Smooth muscle cell of the brain vasculature (primary cell): ENCODE measurements at places on chromosomes 2 and 18.
A peak's percentile ranks its signal among the peaks of the same experiment; 100 is the strongest.

- no peak for DNase-seq
Observed at GRCh38 chr2:144210076-144210475, 309.8 kb downstream of the ZEB2 start.

- no peak for DNase-seq
Observed at GRCh38 chr2:240702640-240703011, 11.0 kb downstream of the AQP12A start.

- no peak for DNase-seq
Observed at GRCh38 chr2:23761638-23762037, 165.3 kb downstream of the ATAD2B start.

GRCh38 chr2:70005752-70006446 is 44.5 kb upstream of the ASPRV1 start:
- DNase-seq = no peak

GRCh38 chr18:9102508-9103375 is at the start of gene NDUFV2:
Gene NDUFV2, plus strand, starts transcription at chr18:9102699. Its CDS starts 45 bp downstream, at chr18:9102744.
- peak; percentile 90 for DNase-seq

DNA sequence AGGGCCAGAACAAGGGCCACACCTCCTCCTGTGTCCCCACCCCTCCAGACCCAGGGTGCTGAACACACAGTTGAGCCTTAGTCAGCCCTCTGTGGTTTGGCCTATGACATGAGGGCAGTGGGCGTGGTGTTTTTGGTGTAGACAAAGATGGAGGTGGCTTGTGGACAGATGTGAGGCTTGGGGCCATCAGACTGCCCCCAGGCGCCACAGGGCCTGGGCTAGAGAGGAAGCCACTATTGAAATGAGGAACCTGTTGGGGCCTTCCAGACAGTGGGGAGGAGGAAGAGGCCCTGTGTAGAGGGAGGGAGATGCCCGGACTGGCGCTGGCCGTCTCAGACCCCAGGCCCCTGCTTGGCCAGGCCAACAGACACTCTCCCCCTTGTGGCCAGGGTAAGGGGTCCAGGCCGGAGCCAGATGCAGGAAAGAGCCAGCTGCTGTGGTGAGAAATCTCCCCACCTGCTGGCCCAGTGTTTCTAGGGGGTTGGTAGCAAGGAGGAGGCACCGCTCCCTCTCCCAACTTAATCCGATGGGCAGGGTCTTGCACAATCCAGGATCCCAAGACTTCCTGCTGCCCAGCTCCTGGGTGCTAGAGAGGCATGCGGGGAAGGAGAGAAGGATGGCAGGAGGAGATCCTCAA is 53.8 kb downstream of the SMAD7 start:
- DNase-seq = no peak

DNA sequence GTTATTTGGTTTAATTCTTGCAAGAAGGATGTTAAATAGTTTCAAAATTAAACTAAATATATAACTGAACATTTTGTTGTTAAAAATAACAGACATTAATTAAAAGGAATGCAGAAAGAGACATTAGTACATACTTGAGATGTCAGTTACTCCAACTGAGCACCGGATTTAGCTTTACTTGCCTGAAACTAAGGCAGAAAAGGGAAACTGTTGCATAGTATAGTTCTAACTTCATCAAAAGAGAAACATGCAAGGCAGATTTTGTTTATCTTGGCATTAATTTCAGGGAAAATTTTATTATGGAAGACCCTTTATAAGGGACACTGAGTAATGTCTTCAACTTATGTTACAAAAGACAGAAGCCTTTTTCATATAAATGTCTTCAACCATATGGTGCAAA is 218.3 kb downstream of the STK39 start:
- DNase-seq = no peak

DNA sequence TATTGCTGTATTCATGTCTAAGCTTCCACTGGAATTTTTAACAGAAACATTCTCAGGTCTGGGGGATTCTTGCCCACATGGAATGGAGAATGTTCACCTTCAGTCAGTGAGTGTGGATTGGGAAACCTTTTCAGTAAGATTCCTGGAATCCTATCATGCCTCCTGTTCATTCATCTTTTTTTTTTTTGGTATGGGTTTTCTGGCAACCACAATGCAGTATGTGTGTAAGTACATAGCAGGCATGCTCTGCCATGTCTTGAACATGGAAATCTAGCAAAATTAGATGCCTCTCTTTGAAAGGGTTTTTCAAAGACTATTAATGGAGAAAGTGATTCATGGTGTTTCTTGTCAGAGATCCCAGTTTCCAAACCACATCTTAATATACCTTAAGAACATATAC is 176.5 kb downstream of the LTBP1 start:
- no peak for DNase-seq

GRCh38 chr18:49322765-49323490 is 137.5 kb downstream of the DYM start:
- no peak for DNase-seq

DNA sequence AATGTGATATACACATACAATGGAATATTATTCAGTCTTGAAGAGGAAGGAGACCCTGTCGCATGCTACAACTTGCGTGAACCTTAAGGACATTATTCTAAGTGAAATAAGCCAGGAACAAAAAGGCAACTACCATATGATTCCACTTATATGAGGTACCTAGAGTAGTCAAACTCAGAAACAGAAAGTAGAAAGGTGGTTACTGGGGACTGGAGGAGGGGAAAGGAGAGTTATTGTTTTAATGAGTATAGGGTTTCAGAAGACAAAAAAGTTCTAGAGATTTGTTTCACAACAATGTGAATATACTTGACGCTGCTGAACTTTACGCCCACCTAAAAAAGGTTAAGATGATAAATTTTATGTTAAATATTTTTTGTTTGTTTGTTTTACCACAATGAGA is 47.0 kb downstream of the CXCR4 start:
- no peak for DNase-seq

DNA sequence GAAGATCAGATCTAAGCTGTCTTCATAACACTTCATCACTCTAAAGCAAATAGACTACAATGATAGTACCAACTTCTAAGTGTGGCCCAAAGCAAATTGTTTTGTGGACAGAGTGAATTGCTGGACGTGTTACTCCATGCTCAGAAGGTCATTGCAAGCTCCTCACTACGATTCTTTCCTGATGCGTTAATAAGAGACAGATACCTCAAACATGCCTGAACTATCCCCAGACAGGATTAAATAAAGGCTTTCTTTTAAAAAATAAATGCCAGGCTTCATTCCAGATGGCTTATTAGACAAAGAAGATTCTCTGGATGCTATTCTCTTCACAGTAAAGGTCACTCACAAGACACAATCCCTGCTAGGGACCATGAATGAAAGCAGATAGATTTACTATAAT is 621.2 kb downstream of the DCDC2C start:
- no peak for DNase-seq

- DNase-seq = no peak
Observed at GRCh38 chr2:227864161-227864756, 7.2 kb upstream of the DAW1 start.

DNA sequence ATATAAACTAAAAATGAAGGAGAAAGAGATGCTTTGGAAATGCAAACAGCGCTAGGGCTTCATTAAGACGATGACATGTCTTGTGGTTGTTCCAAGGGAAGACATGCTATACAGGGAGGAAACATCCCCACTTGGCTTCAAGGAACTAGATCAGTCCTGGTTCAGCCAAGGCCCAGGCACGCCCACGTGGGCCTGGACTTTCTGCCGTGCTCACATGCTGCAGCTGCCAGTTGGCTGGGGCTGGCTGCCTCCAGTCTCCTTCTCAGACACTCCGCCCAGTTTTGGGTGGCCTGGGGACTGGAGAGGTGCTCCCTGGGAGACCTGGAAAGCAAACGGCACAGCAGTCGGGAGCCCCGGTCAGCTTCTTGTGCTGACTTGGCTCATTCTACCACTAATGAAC is 109.6 kb downstream of the GLI2 start:
- no peak for DNase-seq

DNA sequence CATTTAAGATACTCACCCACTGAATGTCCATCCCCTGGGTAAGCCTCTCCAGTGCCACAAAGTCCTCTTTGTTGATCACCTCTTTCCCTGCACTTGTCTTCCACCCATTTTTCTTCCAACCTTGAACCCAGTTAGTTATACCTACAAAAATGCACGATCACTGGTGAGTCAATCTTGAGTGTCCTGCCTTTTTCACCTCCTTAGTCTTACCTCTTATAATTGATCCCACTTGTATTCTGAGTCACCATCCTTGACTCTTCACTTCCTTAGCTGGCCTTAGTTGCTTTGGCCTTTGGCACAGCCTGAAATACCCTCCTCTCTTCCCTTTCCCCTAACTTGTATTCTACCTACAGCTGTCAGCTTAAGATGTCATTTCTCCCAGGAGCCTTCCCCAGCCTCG is 10.2 kb downstream of the RNASEH1 start:
- no peak for DNase-seq

DNA sequence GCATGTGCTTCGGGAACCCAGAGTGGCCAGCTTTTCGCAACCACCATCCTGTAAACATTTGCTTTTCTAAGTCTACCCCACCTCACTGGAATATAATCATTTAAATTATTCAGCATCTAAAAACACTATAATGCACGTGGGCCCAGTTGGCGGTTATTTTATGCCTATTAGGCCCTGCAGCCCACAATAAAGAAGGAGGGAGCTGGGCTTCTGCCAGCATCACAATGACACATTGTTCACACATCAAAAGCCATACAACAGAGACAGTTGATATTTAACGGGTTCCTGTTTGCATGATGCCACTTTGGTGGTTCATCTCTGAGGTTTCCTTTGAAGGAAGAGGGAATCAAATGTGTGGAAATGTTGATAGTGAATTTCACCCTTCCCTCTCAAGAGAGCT is 916.0 kb upstream of the CELF4 start:
- no peak for DNase-seq

DNA sequence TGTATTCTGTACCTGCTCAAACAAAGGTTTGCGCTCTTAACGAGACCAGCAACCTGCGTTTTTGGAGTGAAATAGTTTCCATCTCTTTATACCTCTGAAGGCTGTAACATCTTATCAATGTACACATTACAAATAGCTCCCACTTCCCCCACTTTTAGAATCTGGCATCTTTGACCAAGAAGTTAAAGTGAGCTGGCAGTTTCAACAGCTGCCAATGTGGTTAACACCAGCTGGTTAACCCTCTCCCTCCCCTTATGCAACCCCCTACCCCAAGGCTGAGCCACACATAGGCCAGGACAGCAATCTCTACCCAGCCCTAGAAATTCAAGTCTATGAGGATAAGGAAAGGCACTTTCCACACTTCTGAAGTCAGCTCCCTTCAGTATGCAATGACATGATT is 2.2 kb upstream of the SERTAD2 start:
- DNase-seq = no peak

GRCh38 chr2:95700519-95700918 is 108.7 kb downstream of the TRIM43 start:
- no peak for DNase-seq

- DNase-seq = no peak
Observed at GRCh38 chr2:221095356-221095755, 476.7 kb downstream of the EPHA4 start.

DNA sequence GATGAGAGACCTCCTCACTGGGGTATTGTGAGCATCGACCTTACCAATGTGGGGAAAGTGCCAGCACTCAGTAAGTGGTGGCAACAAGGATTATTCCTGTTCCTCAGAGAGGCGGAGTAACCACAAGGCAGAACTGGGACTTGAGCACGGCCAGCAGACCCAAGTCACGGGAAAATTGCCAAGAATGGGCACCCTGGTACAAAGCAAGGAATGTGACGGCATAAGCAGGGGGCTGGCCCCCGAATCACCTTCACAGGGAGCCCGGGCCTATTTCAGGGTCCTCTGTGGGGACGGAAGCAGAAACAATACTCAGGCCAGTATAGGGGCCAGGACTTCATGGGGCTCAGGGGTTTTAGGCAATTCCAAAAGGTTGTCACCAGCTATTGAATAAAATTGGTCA is 25.4 kb downstream of the CENPA start:
- no peak for DNase-seq

DNA sequence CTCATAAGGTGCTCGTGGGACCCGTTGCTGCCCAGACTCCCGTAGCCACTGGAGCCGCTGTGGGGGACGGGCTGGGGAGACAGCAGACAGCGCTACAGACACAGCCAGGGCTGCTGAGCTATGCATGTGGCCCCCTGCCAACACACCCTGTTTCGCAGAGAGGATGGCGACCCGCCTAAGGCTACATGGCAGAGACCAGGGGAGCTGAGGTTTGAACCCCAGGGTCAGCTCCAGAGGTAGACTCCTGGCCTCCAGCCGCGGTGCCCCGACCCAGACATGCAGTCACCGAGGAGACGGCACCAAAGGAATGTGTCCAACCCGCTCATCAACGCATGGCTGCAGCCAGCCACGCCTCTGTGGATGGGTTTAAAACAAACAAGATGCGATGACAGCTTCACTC is 21.0 kb upstream of the HES6 start:
- DNase-seq = no peak

GRCh38 chr2:7400628-7401027 is 483.4 kb downstream of the RNF144A start:
- no peak for DNase-seq

DNA sequence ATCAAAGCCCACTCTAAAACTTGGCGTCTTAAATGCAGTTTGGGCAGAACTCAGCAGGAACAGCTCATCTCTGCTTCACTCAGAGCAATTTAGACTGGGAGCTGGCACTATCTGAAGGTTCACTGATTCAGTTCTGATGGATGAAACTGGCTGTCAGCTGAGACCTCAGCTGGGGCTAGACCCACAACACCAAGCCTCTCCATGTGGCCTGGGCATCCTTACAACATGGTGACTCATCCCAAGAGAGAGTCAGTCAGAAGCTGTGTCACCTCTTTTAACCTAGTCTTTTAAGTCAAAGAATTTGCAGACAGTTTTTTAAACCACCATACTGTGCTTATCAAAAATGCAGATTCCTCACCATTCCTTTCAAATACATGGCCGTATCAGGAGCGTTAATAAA is 62.6 kb upstream of the ZNF397 start:
- DNase-seq = no peak

- no peak for DNase-seq
Observed at GRCh38 chr2:184032983-184033382, 565.3 kb upstream of the ZNF804A start.

DNA sequence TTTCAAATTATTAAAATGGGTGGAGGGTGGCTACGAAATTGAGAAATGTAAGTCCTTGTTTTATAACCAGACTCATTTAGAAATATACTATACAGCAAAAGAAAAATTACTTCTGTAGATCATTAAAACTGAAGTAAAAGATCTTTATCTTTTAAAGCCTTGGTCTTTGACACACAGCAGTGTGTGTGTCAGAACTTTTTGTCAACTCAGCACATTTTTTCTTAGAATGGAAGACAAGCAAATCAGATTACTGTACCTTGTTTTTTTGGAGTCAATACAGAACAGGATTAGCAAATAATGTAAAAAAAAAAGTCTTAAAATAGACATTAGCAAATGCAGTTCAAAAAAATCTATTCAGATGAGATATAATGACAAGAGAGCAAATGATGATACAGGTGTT is 49.1 kb downstream of the C2orf76 start:
- no peak for DNase-seq

GRCh38 chr2:25032901-25033300 is 9.0 kb upstream of the EFR3B start:
- DNase-seq = no peak
